ENCODE measurements at places on chromosomes 5 and 9.

- DNase-seq: no peak
These were observed 7.6 kb upstream of the PPP1R26 start for GRCh38 chr9:135471791-135472640.

DNA sequence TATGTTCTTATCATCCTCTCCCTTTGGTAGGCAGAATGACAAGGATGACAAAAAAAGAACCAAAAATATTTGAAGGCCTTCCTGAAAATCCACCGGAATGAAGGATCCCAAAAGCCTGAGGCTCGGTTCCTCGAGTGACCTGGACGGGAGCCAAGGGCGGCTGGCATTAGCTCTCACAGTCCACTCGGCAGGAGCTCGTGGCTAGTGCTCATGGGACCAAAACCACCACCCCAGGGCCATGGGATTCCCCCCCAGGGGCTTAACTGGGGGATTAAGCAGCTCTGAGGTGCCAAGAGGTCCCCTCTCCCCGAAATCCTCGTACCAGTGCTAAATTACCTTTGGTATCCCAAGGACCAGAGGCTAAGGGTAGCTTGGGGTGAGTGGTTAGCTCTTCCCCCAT, 586 bp upstream of the PDZD2 start:
- DNase-seq: peak; percentile 40

GRCh38 chr5:68456756-68457217, 241.2 kb downstream of the PIK3R1 start:
- no peak for DNase-seq

DNA sequence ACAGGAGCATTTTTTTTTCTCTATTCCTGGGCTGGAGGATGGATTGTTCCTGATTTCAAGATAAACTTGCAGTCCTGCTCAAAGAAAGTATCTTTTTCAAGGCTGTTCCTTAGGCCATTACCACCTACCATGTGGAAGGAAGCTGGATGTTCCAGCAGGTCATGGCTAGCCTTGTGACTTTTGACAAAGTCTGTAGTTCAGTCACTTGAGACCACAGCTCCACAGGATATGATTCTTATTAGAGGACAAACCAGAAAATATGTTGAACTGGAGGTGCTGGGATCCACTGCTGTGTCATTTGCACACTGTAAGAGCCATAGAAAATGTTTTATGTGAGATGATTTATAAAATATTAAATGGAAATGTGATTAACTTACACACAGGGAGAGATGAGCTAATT, 184.2 kb upstream of the ACO1 start:
- DNase-seq: no peak

- no peak for DNase-seq
These were observed 89.9 kb downstream of the MAMDC2 start for GRCh38 chr9:70133253-70134208.

- no peak for DNase-seq
These were observed 210.3 kb downstream of the SREK1 start for GRCh38 chr5:66354422-66354821.

- DNase-seq: peak; percentile 63
These were observed 1.7 kb downstream of the CBY3 start for GRCh38 chr5:179679014-179679674.

DNA sequence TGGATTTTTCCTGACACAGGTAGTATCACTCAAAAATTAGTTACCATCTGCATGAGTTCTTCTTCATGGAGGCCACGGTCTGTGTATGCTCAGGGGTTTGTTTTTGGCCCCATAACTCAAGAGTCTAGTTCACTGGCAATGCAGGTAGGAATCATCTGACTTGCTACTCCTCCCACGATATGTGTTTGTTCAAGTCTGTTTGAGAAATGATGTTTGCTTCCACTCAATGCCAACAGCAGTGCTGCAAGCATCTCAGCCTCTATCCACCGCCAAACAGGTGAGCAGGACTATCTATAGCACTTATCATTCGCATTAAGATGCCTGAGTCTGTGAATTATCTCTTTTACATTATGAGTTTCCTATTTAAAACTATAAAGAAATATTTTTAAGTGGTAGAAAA, 264.8 kb upstream of the PTGER4 start:
- no peak for DNase-seq

DNA sequence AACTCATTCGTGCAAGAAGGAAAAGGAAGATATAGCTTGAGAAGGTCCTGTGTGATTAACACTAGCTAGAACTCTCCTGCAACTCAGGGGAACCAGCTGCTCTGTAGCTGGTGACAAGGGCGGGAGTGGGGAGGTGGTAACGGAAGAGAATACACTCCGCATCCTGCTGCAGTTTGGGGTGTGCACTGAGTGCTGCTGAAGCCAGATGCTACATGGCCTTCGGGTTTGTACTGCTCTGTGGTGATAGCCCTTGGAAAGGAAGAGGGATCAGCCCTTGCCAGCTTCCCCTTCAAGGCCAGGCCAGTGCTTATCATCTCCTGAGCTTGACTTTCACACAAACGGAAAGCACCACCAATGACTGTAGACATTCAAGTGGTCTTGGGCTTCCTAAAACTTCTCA, 34.3 kb downstream of the FRMD3 start:
- DNase-seq: no peak

- no peak for DNase-seq
These were observed 259.7 kb upstream of the MSX2 start for GRCh38 chr5:174464504-174465165.

- DNase-seq: no peak
These were observed 136.1 kb upstream of the ANKH start for GRCh38 chr5:15007646-15008045.

DNA sequence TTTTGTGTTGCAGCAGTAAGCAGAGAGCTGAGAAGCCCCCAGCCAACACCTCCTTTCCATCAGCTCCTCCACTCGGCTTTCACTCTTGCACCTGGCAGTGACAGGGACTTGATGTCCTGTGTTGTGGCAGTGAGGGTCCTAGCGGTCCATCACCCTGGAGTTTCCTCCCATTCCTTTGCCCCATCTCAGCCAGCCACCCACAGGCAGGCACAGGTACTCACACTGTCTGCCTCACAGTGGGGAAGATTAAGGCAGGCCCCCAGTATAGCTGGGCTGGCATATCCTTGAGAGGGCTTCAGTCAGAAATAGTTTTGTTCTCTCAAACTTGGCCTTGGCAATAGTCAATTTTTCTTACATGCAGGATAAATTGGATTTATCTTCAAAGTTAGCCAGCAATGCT, 362.7 kb downstream of the GADD45G start:
- DNase-seq: no peak

- no peak for DNase-seq
These were observed 5.3 kb upstream of the LCP2 start for GRCh38 chr5:170302653-170303501.

DNA sequence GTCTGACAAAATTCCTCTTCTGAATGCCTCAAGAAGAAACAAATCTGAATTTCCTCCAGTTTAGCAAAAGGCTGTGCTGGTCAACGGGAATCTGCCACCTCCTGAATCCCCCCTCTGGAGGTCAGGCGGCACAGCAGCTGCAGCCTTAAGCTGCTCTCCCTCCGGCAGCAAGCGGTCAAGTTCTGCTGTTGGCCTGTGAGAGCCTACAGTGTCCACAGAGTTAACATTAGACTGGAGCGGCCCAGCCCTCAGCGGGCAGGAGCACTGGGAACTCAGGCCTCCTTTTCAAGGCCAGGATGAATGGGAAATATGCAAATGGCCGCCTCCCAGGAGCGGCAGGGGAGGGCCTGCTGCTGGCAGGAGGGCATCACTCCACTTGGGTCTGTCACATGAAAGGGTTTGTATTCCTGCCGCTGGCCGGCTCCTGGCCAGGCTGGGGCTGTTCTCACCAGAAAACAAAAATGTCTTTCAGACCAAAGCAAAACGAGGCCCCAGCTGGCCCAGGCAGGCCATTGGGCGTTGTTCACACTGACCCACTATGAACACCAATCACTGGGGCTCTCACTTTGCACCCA, 8.2 kb downstream of the ACSL6 start:
- DNase-seq: peak; percentile 94

GRCh38 chr5:78008356-78008967, 232.3 kb upstream of the TBCA start:
- peak; percentile 67 for DNase-seq

DNA sequence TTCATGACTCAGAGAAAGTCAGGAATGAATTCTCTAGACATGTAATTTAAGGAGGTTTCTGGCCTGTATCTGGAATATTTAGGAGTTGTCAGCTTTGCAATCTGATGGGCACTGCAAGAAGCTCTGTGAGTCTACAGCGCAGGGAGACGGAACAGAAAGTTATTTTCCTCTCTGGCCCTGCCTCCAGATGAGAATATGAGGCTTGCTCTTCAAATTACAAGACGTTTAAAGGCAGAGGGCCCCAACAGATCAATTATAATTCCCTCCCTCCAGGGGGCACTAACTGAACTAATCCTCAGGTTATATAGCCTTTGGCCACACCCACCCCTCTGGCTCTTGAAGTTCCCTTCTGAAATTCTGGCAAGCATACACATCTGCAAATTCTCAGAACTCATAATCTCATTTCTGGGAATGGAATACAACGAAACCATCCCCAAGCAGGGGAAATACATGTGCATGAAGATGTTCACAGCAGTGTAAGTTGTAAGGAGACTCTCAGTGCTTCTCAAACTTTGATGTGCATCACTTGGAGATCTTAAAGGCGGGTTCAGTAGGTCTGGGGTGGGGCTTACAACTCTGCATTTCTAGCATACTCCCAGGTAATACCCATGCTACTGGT, 307.6 kb downstream of the CWC27 start:
- no peak for DNase-seq

DNA sequence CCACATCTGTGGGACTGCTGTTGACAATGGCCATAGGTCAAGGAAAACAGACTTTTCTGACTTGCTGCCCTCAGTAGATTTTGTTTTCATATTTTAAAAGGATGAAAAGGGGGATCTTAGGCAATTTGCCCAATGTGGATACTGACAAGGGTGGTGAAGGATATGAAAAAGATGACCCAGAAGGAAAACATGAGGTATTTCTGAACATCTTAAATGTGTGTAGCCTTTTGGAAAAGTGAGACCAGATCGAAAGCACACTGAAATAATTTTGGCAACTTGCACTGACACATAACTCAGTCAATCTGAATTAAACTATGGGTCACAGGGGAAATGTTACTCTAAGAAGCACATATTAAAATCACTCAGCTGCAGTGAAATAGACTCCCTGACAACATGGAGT, 1793.0 kb upstream of the ACO1 start:
- no peak for DNase-seq

GRCh38 chr9:36396985-36397384, 3.1 kb downstream of the RNF38 start:
- no peak for DNase-seq

DNA sequence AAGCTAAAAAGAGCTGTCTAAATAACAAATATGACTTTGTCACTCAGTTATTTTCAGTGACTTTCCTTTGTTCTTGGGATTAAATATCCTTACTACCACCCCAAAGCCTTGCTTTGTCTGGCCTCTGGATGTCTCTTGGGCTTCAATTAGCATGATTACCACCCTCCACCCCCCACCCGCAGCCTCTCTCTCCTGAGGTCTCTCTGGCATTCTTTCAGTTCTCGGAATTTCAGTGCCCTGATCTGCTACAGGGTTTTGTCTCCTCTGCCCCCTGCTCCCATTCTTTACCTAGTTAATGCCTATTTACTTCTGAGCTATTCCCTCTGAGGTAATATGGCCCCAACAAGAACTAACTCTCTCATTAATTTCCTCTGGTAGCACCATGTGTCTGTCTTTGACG, 376.4 kb downstream of the DEPDC1B start:
- no peak for DNase-seq

DNA sequence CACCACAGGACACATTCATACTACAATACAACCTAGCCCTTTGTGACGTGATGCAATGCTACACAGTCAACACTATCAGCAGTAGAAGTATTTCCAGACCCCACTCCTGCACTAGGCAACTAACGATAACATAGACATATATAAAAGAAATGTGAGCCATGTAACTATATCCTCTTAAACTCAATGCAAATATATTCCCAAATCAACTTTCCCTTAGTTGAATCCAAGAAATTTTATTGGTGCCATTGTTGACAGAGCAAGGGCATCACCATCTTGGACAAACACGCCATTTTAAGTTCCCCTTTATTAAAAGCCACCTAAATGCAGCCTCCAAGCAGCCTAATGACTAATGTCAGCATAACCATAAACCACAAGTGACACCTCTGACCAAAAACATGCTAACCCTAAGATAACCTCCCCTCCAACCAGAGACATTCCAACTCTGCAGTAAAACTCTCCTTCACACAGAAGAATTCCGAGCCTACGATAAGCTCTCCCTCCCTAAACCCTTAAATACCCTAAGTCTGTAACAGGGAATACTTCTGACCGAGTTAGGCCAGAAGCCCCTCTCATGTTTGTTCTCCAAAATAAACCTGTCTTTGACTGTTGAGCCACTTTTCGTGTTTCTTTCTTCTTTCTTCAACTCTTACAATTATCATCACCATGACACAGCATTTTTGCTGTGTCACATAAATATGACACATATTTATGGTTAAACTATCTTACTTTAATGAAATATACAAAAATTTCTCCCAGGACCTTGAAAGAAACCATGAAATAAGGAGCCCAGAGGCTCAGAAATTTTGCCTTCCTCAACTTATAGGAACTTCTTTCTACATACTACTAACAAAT, 1497.8 kb downstream of the EFNA5 start:
- DNase-seq: no peak
